ENCODE measurements at places on chromosomes 5 and 9.
A peak's percentile ranks its signal among the peaks of the same experiment; 100 is the strongest.

DNA sequence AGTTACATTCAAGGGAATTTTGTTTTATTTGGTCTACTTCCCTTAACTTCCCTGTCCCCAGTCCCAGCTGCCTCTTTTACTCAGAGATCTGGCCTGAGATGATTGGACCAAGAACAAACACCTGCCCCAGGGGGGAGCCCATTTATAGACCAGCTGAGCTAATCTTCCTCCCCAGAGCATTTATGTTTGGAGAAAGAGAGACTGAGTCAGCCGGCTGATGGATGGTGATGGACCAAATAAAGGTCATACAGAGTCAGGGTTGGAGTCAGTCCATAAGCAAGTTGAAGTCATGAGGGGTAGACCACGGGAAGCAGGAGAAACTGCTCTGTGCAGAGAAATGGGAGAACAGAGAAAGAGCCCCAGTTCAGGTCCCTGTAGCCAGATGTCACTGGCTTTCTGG, 77.7 kb downstream of the TMEM174 start:
- DNase-seq = no peak

DNA sequence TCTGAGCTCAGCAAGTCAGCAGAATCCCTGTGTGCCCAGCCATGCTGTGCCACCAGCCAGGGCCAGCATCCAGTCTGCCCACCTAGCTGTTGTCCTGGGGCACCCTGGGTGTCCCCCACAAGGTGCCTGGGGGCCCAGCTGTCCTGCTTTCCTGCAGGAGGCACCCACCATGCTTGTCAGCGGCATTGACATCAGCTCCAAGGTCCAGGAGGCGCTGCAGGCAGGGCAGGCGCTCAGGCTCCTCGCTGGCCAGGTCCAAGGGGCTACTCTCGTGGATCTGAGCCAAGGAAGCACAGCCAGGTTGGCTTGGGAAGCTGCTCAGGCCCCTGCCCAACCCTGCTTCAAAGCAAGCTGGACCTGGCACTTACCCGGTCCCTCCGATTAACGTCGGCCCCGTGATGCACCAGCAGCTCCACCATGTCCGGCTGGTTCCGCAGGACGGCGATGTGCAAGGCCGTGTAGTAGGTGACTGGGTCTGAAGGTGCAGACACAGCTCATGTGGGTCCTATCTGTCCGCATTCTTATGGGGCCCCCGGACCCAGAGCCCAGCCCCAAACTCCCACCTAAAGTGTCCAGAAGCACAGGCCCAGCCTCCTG, 2.8 kb downstream of the ASB6 start:
- no peak for DNase-seq

GRCh38 chr5:173315495-173316338, 12.5 kb downstream of the STC2 start:
- DNase-seq = peak; percentile 29

- DNase-seq = no peak
Observed at GRCh38 chr9:125343518-125344275, 82.1 kb downstream of the GAPVD1 start.

GRCh38 chr5:167644619-167645018, 646.8 kb upstream of the WWC1 start:
- DNase-seq = no peak

DNA sequence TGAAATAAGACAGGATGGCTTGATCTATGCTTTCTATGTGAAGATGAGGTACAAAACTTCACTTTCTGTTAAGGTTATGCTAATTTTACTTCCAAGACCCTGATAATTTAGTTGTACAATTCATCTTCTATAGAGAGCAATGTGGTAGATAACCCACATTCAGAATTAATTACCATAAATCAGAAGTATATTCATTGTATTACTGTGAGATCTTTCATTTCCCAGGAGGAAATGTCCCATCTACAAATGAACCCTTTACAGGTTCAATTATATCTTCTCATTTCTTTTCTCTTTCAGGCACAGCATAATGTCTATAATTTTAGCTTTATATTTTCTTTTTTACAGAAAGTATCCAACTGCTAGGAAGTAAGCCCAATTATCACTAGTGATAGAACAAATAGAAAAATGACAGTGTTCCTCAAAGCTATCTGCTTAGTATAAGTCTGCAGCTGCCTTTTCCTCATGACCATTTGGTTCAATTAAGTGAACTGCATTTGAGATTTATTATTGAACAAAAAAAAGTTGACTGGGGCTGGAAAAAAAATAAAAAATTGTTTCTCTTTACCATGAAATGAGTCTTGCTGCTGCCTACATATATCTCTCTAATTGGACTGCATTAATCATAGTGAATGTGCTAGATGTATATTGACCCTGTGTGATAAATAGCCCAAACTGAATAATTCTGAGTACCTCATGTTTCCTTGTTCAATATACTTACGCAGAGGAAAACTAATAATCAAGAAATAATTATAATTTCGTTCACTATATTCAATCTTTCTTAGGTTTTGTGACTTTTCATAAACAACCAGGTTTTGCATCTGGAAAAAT, 1329.4 kb downstream of the PTPRD start:
- DNase-seq = no peak

DNA sequence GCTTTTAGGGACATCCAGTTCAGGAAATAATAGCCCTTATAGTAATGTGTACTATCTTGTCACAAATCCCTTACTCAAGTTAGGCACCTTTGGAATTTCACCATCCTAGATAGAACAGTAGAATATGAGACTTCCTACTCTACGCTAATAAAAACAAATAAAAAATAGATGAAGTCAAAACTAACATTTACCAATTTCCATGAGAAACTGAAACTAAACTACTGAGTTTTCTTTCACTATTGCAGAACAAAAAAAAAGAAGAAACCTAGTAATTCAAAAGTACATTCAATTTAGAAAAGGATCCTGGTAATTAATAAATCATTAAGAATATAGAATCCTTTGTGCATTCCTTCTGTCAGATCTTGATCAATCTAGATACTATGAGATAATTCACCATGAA, 14.0 kb downstream of the STARD4 start:
- DNase-seq = no peak

DNA sequence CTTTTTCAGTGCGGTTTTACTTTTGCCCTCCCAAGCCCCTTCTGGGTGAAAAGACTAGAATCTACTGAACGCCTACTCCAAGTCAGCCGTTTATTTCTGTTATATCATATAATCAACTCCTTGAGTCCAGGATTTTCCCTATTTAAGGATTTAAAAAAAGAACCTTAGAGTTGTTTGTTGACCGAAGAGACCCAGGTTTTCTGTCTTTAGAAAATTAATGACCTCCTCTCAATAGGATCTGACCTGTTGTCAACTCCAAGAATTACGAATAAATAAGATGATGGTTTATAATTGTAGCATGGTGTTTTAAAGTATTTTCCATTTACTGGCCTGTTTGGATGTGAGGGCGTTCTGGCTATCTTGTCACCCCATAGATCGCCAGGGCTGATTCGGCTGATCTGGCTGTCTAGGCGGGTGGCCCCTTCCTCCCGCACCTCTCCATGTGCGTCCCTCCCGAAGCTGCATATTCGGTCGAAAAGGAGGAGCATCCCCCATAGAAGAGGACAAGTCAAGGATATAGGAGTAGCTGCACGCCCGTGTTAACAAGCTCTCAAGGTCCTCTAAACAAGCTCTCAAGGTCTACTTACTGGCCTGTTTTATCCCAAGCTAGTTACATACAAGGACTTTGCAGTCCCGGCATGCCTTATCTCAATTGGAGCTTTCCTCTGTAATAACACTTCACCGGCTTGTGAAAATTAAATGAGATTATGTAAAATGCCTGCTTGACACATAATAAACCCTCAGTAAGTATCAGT, 1.1 kb upstream of the UBAP2 start:
- DNase-seq = peak; percentile 6

GRCh38 chr5:12805165-12805698, 901.0 kb upstream of the CTNND2 start:
- DNase-seq = no peak

- DNase-seq = no peak
Observed at GRCh38 chr5:6181871-6182270, 196.5 kb downstream of the MED10 start.

DNA sequence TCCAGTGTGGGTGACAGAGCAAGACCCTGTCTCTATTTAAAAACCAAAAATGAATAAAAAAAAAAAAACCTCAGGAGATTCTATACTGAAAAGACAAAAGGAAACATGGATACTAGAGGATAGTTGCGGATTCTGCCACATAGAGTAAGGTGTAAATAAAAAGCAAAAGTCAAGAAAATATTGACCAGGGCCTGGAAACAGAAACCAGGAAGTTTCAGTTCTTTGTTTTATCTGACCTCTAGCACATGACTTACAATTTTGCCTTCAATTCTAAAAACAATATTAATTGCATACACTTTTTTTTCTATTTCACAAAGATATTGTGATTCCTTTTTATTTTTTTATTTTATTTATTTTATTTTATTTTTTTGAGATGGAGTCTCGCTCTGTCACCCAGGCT, 96.2 kb upstream of the NMUR2 start:
- DNase-seq = no peak

- no peak for DNase-seq
Observed at GRCh38 chr9:116094846-116095245, 58.7 kb upstream of the PAPPA start.

DNA sequence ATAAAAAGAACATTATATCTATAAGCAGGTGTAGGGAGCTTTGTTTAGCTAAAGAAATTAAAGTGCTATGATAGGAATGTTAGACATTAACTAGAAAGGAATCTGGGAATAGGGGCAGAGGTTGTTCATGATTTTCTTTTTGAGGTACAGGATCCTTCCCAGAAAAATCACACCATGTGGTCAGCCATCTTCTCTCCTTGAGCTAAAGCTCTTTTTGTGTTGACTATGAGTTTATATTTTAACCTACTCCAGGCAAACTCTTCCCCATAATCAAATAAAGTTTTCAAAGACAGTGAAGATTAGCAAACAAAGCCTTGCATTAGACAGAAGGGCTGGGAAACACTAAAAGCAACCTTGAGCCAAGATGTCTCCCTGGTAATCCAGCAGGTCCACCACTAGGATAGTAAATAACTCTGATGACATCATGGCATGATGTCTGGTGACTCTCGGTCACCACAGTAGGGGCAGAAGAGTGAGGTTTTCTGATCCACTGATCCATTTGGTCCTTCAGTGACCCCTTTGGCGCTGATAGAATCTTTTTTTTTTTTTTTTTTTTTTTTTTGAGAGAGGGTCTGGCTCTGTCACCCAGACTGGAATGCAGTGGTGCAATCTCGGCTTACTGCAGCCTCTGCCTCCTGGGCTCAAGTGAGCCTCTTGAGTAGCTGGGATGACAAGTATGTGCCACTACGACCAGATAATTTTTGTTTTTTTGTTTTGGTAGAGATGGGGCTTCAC, 30.6 kb upstream of the IL6ST start:
- no peak for DNase-seq

- no peak for DNase-seq
Observed at GRCh38 chr5:166262395-166262794, 2029.0 kb upstream of the WWC1 start.

GRCh38 chr9:133514460-133515239, 10.1 kb downstream of the MYMK start:
- DNase-seq = no peak

DNA sequence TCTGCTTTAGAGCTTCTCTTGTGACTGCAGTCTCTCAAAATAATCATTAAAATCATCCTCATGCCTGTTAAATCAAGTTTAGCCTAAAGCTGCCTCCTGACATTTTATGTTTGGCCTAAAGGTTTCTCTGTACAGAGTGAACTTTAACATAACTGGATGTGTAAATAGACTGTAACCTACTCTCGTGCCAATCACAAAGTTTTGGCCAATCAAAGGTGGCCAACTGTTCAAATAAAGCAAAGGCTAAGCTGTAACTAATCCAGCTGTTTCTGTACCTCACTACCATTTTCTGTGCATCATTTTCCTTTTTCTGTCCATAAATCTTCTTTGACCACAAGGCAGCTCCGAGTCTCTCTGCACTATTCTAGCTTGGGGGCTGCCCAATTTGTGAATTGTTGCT, 86.2 kb downstream of the GCNT1 start:
- DNase-seq = no peak

- no peak for DNase-seq
Observed at GRCh38 chr5:168481330-168481788, 4.9 kb upstream of the RARS1 start.

DNA sequence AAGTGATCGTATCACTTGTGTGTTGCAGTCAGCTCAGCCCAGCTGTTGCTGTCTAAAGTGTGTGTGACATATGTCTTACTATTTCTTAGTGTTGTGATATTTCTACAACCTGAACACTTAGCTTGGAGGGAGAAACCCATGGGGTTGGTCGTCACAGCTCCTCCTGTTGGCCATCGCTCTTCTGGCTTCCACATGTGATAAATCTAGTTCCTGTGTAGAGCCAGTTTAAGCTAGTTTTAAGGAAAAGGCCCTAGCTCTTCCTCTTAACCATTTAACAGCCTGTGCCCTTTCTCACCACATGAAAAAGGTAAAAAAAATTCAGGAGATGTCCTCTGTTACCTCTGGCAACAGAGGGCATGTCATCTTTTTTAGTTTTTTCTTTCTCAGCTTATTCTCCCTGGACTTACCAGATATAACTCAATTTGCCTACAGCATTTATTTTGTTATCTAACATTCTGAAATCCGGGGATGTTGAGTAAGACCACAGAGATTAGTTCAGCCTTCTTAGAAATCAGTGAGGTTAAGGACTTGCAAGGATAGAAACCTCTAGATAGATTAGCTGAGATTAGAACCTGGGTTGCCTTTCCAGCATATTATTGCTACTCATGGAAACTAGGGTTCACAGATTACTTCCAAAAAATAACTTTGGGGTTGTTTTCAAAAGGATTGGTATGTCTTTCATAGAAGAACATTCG, 100.4 kb downstream of the GAPVD1 start:
- peak; percentile 47 for DNase-seq

DNA sequence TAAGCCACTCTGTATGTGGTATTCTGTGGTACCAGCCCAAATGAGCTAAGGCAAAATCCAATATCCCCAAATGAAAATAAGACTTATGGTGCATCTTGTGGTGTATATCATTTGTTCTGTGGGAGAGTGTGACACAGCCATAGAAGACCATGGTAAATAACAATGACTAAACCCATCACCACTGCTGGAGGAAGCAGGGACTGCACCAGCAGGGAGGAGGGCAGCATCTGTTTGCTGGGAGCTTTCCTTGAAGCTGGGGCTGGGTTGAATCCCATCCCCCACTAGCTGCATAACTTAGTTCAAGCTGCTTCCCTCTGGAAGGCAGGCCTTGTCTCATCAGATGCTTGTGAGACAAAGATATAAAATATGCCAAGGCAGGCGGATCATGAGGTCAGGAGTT, 14.2 kb downstream of the GADD45G start:
- no peak for DNase-seq

DNA sequence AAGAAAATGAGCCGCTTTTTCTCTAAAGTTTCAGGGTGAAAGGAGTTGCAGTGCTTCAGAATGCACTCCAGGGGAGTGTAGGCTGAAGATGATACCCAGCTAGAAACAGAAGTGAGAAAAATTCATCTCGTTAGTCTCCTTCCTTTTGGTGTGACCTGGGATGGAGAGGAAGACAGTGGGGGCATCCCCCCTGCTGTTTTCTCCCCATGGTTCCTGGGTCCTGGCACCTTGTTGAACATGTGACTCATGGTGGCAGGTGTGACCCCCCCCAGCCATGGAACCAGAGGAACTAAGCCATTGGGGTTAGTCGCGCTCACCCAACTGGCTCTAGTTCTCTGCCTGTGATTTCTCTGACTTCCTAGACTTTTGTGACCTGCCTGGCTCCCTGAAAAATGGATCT, 424.6 kb downstream of the CSNK1G3 start:
- DNase-seq = no peak
